ENCODE measurements at places on chromosomes 12 and 14.

DNA sequence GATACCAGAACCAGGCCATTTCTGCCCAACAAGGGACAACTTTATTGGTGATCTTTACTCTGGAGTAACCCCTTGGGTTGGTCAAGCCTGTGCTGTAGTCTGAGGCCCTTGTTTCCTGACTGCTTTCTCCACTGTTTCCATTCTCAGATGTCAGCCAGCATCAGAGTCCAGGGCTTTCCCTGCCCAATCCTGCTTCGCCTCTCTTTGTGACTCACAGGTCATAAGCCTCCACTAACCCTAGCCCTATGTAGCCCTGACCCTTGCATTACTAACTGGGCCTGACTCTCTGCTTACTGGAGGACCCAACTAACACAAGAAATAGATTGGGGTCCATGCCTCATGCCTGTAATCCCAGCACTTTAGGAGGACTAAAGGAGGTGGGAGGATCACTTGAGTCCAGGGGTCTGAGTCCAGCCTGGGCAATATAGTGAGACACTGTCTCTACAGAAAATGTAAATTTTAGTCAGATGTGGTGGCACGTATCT is 8.6 kb upstream of the SNRNP35 start:
- DNase-seq, result no peak

DNA sequence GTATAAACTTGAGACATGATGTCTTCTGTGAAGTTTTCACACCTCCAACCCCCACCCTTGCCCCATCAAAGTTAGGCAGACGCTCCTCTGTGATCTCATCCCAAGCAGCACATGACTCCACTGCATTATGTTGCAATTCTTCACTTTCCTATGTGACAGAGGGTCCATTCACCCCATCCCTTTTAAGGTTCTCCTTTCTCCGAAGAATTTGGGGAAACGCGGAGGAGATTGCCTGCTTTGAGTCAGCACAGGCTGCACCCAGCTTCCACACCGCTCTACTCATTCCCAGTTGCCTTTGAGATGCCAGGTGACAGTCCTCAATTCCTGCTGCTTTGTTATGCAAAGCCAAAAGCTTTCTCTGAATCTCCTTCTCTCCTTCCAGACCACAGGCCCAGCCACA is 61.8 kb downstream of the PHLDA1 start:
- DNase-seq, result no peak

DNA sequence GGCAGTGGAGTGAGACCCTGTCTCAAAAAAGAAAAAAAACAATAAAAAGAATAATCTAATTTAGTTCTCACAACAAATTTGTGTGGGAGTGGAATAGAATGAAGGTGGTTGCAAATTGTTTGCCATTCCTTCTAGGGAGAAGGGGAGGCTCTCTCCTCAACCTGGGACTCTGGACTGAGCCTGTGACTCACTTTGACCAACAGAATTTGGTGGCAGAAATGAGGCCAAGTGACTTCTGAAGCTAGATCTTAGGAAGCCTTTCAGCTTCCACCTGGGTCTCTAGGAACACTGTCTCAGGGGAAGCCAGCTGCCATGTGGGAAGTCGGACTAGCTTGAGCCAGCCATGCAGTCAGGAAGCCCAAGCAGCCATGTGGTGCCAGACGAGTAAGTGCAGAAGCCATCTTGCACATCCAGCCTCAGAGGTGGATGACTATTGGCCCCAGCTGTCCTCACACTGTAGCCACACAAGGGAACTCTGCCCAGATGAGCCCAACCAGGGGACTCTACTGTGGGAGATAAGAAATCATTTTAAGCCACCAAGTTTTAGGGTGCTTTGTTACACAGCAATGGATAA is 14.4 kb downstream of the ALDH2 start:
- DNase-seq, result no peak

- DNase-seq, result peak; percentile 3
These were observed 7.3 kb downstream of the KRT73 start for GRCh38 chr12:52611080-52611468.

- DNase-seq, result no peak
These were observed 543.1 kb downstream of the LRFN5 start for GRCh38 chr14:42149609-42150261.

GRCh38 chr12:18905134-18905533 is 167.2 kb downstream of the CAPZA3 start:
- no peak for DNase-seq

DNA sequence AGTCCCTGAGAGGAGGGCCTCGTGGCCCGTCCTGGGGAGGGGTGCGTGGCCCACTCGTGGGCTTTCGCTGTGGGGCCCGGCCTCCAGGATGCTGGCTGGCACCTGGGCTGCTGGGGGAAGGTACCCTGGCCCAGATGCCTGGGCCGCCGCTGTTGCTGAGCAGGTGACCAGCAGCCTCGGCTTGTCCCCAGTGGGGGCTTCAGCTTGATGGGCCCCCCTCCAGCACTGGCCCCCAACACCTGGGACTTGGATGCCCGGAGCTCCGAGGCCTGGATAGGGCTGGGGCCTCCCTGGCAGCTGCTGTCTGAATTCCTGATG is 10.8 kb downstream of the KIF26A start:
- DNase-seq, result no peak

DNA sequence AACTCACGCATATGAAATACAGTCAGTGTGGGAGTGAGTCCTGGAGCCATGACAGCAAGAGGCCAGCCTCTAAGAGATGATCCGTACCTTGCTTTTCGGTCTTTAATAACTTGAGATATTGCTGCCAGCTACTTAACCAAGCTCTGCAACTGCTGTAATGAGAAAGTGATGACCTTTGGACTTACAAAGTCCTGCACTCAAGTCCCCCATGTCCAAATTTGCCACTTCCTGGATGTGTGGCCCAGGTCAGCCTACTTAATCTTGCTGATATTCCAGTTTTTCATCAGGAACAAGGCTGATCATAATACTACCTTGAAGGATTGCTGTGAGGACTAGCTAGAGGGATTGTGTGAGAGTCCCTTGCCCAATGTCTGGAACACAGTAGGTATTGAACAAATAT is 33.8 kb upstream of the DUSP6 start:
- no peak for DNase-seq

GRCh38 chr14:93945070-93945399 is 17.9 kb downstream of the FAM181A start:
- DNase-seq, result no peak

DNA sequence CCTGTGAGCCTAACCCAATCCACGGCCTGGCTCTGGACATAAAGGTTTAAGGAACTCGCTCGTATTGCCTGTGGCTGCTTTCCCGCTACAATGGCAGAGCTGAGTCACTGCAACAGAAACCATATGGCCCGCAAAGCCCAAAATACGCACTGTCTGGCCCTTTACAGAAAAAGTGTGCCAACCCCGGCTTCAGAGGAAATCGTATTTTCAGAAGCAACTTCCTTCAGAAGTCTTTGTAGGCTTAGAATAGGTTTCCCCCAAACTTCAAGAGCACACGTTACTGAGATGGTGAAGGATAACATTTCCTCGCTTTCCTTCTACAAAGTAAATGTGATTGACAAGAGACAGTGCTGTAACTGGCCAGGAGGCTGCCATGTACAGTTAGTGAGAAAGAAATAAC is 34.8 kb upstream of the TESC start:
- peak; percentile 19 for DNase-seq

- no peak for DNase-seq
These were observed 59.8 kb downstream of the PLEKHG3 start for GRCh38 chr14:64763801-64764621.

DNA sequence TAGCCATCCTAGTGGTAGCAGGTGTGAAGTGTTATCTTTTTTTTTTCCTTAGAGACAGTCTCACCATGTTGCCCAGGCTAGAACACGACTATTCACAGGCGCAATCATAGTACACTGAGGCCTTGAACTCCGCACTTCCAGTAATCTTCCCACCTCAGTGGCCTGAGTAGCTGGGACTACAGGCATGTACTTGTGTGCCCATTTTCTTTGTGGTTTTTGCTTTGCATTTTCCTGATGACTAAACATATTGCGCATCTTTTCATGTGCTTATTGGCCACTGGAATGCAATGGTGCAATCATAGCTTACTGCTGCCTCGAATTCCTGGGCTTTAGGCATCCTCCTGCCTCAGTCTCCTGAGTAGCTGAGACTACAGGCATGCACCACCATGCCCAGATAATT is 33.3 kb upstream of the GCH1 start:
- DNase-seq, result no peak

GRCh38 chr12:80269803-80270552 is 170.6 kb downstream of the OTOGL start:
- no peak for DNase-seq

GRCh38 chr14:93050761-93051160 is 65.0 kb downstream of the ITPK1 start:
- no peak for DNase-seq

GRCh38 chr12:127779301-127780045 is 487.5 kb upstream of the TMEM132C start:
- no peak for DNase-seq

GRCh38 chr14:50213795-50214194 is 17.6 kb downstream of the SOS2 start:
- no peak for DNase-seq

- no peak for DNase-seq
These were observed 52.8 kb upstream of the CNOT2 start for GRCh38 chr12:70190262-70191010.

GRCh38 chr12:56599797-56600196 is 30.3 kb downstream of the BAZ2A start:
- no peak for DNase-seq

DNA sequence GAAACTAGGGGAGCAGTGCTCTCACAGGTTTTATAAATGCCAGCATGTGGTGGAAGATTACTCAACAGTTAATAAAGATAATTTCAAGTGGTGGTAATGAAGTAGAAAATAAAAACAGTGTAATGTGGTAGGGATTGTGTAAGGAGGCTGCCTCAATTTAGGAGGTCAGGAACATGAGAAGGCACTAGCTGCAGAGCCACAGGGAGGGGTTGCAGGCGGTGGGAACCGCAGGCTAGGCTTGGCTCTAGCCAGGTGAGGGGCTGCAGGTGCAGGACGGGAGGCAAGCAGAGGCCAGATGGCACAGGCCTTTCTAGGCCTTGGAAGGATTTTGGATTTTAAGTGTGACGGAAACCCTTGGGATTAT is 768 bp downstream of the METTL25 start:
- DNase-seq, result no peak
